Stimulated activated CD4-positive, alpha-beta T cell treated with anti-CD3 and anti-CD28 coated beads, TNF-alpha, amount 100 ng/mL, for 1 hour (primary cell): ENCODE measurements at places on chromosomes 7 and 10.

DNA sequence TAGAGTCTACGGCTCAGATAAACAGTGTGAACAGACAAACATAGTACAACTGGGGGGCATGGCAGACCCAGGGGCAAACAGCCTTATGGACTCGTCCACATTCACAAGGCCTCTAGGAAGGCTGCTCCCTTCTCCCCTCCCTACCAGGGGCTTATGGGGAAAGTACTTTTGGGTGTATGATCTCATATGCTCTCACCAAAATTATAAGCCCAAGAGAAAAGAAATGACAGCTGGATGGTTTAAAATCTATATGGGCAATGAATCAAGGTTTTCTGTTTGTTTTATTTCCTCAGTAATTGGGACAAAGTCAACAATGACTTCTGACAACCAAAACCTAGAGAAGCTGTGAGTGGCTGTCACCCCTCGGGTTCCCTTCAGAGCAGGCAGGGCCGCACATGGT, 144.4 kb downstream of the PKD1L1 start:
- DNase-seq, result no peak

- no peak for DNase-seq
These were observed 191.1 kb upstream of the ADO start for GRCh38 chr10:62613424-62613823.

- no peak for DNase-seq
These were observed 30.6 kb downstream of the DNMBP start for GRCh38 chr10:99979066-99979685.

GRCh38 chr7:1642291-1642731, 27.8 kb upstream of the ELFN1 start:
- no peak for DNase-seq

DNA sequence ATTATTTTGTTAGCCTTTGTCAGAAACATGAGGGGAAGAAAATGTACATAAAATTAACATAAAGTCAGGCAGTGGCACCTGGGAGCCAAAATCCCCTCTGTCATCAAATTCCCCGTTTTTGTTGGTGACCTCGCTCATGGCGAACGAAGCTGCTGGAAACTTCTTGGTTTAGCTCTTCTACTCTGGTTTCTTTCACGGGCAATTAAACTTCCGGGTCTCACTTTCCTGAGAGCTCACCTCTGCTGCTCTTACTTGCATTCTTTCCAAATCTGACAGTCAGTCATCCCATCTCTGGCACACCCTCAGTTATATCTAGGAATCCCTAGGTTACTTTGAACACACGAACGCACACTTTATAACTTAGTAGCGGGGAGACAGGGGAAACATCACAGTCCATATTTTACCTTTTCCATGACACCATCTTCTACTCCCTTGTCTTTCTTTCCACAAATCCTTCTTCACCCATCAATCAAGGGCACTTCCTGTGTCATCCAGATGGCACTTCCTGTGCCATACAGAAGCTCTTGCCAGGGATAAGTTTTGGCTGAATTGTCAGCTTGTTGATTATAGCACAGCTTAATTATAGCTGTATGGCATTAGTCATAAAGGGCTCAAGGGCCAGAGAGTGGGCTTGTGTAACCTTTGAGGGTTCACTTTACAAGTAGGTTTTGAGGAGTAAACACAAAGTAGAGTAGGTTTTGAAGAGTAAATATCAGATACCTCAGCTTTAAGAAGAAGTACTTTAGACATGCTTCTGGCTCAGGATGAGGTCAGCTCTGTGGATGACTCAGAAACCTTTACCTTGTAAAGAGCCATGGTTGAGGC, 105.1 kb downstream of the GATA3 start:
- no peak for DNase-seq

GRCh38 chr7:6516387-6516983, 34.8 kb downstream of the GRID2IP start:
- DNase-seq, result peak; percentile 32

DNA sequence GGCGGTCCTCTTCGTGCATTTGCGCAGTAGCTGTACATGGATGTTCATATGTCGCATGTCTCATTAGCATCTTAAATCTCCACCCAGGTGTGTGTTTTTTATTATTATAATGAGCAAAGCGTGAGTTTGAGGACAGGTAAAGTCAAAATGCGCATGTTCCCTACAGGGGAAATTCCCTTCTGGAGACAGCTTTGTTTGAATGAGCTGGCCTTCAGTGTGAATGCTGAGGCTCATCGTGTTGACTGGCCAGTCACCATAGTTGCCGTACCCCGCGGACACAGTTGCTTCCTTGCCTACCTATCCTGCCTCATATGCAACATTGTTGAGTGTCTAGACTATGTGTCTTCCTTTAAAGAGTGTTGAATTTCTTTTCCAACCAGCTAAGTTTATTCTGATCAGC, 13.6 kb downstream of the LYZL1 start:
- no peak for DNase-seq

DNA sequence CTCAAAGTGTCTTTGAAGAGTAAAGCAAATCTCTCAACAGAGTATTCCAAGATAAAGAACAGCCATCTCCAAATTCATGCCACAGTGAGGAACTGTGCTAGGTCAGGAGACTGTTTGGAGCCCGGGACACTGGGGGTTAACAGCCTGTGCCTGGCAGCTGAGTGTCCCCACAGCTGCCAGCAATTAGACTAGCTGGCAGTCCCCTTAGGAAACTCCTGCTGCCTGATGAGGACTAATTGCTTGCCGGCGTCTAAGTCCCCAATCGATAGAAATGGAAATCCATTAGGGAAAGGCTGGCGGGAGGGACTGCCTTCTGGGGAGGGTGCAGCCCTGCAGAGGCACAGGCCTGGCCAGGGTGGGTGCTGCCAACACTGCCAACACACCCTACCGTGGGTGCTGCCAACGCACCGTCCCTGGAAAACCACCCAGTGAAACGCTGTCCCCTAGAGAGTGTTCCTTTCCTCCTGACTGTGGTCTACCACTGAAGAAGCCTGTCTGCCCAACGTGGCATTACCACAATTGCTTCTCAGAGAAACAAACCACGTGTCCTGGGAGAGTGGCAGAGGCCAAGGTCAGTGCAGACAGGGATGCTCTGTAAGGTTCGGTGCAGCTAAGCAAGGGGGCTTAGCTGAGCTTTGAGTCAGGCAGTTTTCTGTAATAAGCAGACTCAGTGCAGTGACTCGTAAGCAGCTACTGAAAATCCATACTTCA, 60.8 kb downstream of the XRCC2 start:
- no peak for DNase-seq

DNA sequence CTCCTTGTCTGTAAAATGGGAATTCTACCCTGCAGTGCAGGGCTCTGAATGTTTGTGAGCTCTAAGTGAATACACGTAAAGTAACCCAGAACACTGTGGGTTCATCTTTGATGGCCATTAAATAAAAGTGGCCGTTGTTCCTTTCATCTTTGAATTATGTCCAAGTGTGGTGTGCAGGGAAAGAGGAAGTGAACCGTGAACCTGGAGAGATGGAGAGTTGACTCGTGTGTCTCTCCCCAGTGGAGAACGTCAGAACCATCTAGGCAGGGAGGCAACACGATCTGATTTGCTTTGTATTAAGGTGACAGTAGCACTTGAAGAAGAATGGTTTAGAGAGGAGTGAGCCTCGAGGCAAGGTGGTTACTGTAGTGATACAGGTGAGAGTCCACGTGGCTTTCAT, 93.5 kb upstream of the GJD4 start:
- DNase-seq, result no peak
